Bronchial smooth muscle cell (primary cell): ENCODE measurements at places on chromosomes 4 and X. TPM values are rescaled to one million over a fixed set of nuclear protein-coding genes. Genes with fewer than 3 reads are reported as not detected.

The GATA1 gene
- not detected in 2 replicates for total RNA-seq

The SPANXC gene
- not detected in 2 replicates for total RNA-seq

The ZNF280C gene
- total RNA-seq: 1.0 and 1.9 TPM in 2 replicates

The PDLIM3 gene
- 9.5 and 44.7 TPM in 2 replicates for total RNA-seq
